Activated effector memory CD4-positive, alpha-beta T cell treated with Interleukin-2 at 50 U/mL for 16 hours (primary cell): ENCODE measurements at places on chromosomes 3 and 15.

DNA sequence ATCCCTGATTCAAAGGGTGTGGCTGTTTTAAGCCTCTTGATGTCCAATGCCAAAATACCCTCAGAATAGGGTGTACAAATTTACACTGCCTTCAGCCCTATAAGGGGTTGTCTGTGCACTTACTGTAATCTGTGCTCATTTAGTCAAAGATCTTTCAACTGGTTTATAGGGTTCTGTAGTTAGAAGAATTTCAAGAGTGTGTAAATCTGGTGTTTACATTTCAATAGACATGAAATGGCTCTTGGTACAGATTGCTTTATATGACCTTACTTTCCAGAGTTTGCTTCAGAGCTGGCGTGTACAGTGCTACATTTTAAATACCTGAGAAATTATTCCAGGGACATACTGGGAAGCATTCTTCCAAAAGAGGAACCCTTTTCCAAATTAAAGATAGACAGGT is 399.3 kb downstream of the FOXP1 start:
- DNase-seq, result no peak

DNA sequence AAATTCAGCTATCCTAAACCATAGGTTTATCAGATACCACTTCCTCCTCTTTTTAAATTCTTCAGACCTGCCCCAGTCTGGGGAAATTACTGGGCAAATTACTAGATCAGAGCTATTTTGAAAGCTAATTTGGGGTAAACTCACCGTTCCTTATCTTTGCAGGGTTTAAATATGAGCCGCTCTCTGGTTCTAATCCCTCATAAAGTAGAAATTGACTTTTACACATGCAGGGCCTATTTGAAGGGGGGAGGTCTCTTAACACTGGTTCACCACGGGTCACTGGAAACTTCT is 11.0 kb upstream of the MEIS2 start:
- DNase-seq, result no peak

- no peak for DNase-seq
These were observed 322.8 kb downstream of the UACA start for GRCh38 chr15:70440416-70441138.

- DNase-seq, result no peak
These were observed 34.5 kb upstream of the CHST2 start for GRCh38 chr3:143084856-143085731.

GRCh38 chr3:151774235-151774634 is 39.7 kb upstream of the AADAC start:
- no peak for DNase-seq

DNA sequence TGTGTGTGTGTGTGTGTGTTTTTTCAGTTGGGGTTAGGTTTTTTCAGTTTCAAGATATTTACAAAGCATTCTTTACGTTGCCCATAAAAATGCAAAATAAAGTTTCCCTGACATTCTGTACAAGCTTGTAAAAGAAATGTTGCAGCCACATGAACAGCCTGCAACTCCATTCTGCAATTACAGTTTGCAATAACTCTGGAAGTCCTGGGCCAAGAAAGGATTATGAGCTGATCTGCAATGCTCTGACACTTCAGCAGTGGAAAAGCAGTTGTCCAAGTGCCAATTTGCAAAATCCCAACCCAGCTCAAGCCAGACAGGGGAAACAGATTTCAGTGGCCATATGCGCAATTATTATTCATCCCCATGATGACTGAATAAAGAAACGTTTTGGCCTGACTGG is 322.1 kb downstream of the MEX3B start:
- DNase-seq, result no peak

- DNase-seq, result no peak
These were observed 713.1 kb upstream of the NAALADL2 start for GRCh38 chr3:174146008-174146407.

DNA sequence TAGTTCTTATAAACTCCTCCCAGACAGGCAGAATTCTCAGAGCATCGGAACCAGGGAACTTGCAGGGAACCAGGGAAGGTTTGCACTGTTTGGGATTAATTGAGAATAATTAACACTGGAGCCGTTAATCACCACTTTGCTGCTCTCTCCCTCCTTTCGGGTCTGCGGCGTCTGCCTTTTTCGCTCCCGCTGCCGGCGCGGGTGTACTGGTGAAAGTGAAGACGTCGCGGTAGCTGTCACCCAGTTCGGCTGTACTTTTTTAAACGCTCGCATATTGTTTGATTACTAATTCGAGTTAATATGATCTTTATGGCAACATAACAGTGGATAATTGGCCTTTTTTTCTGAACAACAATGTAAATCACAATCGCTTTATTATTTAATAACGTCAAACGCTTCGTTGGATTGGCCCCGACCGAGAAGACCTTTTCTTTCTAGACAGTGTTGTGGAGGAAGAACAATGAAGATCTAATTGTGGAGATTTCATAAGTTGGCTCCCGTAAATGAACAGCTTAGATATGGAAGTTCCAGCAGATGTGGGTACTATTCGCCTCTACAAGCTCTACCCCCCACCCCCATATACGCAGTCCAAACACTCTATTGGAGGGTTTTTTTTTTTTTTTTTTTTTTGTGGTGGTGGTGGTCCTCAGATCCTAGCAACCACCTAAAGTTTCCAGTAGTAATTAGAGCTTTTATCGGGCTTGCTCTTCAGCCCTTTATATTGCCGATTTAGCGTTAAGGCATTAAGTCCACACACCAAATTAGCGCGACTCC is 12.7 kb downstream of the SOX2 start:
- no peak for DNase-seq

GRCh38 chr3:130393594-130393993 is 48.1 kb downstream of the COL6A5 start:
- no peak for DNase-seq

- DNase-seq, result no peak
These were observed 43.3 kb downstream of the RASGRP1 start for GRCh38 chr15:38521316-38521715.

GRCh38 chr15:100032358-100033085 is 299.3 kb upstream of the LYSMD4 start:
- DNase-seq, result no peak

GRCh38 chr15:52378746-52379394 is 83.3 kb upstream of the MYO5C start:
- DNase-seq, result no peak

GRCh38 chr3:143952569-143953072 is 19.0 kb upstream of the DIPK2A start:
- no peak for DNase-seq

- DNase-seq, result no peak
These were observed 141.8 kb upstream of the BHLHE40 start for GRCh38 chr3:4837374-4837930.

DNA sequence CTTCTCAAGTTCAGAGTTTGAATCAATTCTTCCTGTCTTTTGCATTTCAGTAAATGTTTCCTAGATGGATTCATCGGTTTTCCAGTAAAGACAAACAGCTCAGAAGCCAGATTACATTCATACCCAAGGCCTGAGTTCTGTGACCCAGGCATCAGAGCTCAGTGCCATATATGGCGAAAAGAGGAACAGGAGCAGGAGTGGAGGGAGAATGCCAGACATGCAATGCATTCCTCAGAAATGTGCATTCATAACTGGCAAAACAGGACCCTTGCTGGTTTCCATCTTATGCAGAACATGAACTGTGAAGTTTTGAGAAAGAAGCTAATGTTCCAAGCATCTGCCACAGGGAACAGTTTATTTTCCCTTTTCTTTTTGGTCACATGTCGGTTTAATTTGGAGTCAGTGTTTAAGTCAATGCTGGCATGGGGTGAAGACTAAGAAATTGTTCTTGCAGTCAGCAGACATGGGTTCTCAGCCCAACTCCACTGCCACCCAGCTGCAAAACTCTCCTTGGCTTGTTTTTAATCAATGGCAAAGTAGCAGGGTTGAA is 116.5 kb downstream of the LPP start:
- DNase-seq, result no peak

- no peak for DNase-seq
These were observed 47.4 kb downstream of the ZNF717 start for GRCh38 chr3:75737831-75738493.

DNA sequence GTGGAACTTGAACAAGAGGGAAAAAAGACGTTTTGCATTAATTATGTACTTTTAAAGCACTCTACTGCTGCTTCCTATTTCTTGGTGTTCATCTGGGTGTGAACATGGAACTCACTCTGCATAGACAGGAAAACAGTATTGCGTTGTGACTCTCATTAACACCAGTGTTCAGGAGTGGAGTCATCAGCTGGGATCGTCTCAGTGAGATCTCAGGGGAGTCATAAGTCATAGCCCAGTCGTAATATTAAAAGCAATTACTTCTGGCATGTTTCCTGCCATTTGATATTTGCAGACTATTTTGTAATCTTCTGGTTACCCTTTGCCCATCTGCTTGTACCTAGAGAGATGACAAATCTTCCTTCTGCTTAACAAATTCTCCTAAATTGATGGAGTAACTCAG is 462.0 kb upstream of the ATP11B start:
- DNase-seq, result no peak

GRCh38 chr3:42101048-42101447 is 9.9 kb downstream of the TRAK1 start:
- DNase-seq, result no peak

- DNase-seq, result no peak
These were observed 558.3 kb downstream of the NAALADL2 start for GRCh38 chr3:175417426-175417825.
